ENCODE measurements at places on chromosomes 6 and 20.

DNA sequence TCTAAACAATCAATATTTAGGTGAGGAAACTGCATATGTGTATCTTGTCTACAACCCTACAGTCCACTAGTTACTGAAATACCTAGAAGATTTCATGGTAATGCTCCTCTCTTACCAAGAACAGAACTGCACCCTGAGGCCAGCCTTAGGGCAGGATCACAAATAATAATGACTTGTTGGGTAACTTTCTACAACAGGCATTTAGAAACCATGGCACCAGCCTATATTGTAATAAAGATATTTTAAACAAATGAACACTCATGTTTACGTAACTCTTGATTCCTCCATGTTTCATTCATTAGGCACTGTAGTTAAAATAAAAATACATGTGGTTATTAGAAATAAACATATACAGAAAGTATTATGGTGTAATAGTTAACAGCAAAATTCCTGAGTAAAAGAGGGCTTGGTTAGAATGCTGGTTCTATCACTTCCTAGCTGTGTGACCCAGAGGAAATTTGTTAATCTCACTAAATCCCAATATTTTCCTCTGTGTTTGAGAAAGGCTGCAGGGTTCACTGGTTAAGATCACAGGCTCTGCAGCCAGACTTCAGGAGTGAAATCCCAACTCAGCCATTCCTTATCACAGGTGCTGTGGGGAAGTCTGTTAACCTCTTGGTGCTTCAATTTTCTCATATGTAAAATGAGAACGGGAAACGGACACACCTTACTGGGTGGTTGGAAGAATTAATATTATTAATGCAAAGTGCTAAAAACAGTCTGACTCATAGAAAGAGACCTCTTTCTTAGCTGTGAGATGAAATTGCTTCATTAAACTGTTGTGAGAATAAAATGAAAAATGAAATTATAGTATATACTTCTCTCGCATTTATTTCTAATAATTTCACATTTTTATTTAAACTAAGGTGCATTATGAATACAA is 8.5 kb downstream of the HMGN3 start:
- no peak for DNase-seq

DNA sequence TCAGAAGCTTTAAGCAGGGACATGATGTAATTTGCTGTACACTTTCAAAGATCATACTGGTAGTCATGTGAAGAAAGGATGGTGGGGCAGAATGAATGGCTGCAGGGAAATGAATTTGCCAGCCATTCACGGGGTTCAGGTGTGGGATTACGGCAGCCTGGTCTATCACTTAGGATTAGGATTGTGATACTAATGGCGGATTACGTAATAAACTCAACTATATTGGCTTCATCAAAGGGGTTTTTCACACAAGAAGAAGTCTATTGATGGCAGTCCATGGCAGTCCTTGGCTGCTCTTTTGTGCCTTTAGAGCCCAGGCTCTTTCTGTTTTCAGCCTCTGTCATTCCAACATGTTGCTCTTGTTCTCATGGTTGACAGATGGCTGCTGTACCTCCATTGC is 12.6 kb upstream of the EEF1E1 start:
- no peak for DNase-seq

DNA sequence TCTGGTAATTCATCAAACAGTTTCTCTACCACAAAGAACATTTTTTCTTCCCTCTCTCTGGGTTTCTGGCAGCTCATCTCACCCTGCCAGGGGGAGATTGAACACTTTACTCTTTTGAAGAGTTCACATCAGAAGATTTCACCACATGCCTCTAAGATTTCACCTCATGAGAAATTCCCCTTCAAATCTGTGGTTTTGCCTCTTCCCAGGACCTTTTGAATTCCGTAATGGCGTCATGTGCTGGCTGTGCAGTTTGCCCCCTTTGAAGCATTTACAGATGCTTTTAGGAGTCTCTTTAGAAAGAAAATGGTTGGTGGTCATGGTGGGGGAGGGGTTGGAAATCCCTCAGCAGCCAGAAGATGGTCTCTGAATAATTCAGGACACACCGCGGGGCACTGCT is 486.1 kb downstream of the QKI start:
- DNase-seq: no peak

DNA sequence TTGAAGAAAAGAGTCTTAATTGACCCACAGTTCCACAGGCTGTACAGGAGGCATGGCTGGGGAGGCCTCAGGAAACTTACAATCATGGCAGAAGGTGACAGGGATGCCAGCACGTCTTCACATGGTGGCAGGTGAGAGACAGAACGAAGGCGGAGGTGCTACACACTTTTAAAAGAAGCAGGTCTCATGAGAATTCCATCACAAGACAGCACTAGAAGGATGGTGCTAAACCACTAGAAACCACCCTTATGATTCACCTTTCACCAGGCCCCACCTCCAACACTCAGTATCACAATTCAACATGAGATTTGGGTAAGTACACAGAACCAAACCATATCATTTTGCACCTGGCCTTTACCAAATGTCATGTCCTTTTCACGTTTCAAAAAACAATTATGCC is 20.9 kb downstream of the TAGAP start:
- no peak for DNase-seq

- no peak for DNase-seq
These were observed 20.0 kb upstream of the WFDC2 start for GRCh38 chr20:45449528-45449927.

DNA sequence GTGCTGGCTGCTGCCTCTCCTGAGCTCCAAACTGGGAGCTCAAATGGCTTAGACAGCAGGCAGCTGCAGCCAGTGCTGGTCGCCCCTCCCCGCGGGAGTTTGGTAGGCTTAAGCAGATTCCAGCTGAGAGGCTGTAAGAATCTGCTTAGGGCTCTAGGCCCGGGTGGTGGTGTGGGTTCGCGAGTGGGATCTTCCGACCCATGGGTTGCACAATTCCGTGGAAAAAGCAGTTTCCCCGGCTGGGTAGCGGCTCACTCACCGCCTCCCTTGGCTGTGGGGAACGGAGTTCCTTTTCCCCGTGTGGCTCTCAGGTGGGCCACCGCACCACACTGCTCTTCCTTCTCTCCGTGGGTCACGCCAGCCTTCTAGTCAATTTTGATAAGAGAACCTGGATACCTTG is 232.5 kb downstream of the PKHD1 start:
- no peak for DNase-seq

DNA sequence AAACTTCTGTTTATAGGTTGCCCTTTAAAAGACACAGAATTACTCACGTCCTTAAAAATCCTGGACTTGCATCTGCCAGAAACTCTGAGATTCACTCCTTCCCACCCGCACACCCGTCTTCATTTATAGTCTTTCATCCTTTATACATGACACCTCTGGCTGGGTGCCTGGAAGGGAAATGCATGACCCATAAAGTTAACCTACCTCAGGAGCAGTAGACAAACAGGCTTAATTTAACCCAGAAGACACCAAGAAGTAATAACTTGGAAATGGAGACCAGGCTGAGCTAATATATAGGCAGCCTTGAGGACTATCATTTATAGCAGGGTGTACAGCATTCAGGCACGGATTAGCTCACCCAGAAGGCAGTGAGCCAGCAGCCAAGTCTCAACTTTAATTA is 429.0 kb upstream of the NRSN1 start:
- DNase-seq: no peak

GRCh38 chr6:26126394-26127235 is 39.4 kb downstream of the HFE start:
- DNase-seq: no peak

DNA sequence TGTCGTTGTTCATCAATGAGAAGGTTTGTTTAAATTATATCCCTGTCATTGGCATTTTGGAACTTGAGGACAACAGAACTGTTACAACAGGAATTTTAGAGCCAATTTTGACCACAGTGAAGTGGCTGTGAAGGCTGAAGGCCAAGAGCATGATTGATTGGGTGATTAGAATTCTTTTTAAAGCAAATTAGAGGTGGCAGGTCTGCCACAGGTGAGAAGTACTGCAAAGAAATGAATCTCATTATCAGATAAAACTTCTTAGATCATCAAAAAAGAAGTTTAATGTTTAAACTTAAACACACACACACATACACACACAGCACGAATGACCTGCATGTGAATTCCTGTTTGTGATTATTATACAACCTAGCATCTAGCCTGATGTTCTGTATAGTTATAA is 32.4 kb downstream of the FARS2 start:
- DNase-seq: no peak

DNA sequence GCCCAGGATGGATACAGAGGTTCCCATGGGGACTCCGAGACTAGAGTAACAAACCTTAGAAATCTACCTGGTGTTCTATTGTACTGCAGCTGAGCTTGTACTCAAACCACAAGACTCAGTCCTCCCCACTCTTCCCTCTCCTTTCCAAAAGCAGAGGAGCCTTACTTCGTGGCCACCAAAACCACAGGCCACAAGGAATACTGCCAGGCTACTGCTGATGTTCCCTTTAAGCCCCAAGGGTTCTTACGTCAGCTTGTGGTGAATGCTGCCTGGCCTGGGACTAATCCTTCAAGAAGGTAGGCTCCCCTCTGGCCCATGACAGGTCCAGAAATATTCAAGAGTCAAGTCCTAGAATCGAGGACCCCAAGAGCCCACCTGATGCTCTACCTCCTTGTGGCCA is 10.5 kb upstream of the DEFB128 start:
- DNase-seq: no peak

GRCh38 chr20:25025091-25025861 is 32.7 kb downstream of the ACSS1 start:
- DNase-seq: no peak

DNA sequence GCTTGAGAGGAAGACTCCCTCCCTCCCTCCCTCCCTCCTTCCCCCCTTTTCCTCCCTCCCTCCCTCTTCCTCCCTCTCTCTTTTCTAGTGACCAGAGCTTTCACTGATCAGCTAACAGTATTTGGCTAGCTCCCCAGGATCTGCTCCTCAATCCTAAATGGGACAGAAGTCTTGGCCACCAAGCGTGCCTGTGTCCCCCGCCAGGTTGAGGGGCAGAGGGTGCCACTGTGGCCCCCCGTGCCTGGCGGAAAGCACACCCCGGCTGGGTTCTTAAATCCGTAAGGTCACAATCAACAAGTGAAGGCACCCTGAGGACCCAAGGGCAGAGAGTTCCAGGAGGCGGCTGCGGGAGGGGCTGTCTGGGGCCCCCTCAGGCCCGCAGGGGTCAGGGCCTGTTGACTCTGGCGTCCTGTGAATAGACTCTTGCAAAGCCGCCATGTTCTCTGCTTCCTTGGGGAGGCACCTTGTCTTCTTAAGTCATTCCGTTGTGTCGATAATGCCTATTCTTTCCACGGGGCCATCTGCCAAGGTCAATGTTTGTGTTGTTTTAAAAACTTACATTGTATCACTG is 38.9 kb upstream of the STX16 start:
- DNase-seq: no peak

DNA sequence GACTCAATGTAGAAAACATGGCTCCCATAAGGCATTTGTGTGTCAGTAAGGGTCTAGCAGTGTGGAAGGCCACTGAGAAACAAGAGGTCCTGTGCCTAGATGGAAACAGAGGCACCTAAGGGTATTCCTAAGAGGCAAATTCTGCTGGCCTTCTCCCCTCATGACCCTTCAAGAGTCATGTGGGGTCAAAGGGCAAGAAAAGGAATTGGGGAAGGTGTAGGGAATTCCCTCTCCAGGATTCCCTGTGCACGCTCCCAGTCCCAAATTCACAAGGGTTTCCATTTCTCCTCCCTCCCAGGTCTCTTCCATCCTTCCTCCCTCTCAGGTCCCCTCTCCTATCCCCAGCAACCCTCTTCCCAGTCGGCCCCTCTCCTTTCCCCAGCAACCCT is 568 bp downstream of the AGPAT1 start:
- DNase-seq: no peak

- DNase-seq: no peak
These were observed 7.7 kb downstream of the CDH4 start for GRCh38 chr20:61259741-61260140.

DNA sequence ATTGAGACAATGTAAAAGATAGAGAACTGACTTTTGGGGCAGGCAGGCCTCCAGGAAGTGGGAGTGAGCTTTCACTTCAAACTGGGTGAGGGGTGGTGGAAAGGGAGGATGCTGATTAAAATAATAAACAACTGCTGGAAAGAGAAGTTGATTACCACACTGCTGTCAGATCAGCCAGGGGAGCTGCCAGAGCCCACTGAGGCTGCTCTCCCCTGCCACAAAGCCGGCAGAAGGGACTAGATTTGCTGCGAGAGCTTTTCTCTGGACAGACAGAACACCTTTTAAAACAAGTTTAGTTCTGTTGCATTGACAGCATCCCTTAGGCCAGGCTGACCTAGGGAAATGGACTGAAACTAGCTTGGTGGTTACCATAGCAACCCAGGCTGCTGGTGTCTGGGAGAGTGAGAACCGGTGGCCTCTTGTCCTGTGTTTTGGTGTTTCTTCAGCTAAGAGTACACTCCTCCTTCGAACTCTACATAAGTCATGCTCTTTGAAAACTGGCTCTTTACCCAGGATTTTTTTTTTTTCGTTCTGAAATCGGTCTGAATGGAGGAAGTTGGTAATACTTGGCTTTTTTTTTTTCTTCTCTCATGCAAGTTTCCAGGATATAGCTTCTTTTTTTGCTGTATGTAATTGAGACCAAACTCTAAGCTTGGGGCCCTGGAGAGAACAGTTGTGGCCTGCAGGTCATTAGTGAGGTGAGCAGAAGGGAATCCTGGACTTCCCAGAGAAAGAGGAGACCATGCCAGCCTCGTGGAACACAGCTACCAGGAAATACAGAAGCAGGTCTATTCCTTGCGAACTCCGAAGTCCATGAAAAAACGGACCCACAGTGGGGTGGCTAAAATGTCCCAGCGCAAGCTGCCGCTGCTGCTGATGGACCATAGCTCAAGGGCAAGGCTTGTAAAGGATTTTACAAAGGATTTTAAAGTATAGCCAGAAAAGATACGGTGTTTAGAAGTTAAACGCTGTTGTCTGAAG is 374.4 kb downstream of the UTRN start:
- no peak for DNase-seq

- no peak for DNase-seq
These were observed 8.1 kb downstream of the PTPRK start for GRCh38 chr6:128512296-128512695.

GRCh38 chr6:22284666-22285065 is 12.2 kb downstream of the PRL start:
- no peak for DNase-seq

- no peak for DNase-seq
These were observed 13.5 kb upstream of the CNR1 start for GRCh38 chr6:88179692-88180091.

DNA sequence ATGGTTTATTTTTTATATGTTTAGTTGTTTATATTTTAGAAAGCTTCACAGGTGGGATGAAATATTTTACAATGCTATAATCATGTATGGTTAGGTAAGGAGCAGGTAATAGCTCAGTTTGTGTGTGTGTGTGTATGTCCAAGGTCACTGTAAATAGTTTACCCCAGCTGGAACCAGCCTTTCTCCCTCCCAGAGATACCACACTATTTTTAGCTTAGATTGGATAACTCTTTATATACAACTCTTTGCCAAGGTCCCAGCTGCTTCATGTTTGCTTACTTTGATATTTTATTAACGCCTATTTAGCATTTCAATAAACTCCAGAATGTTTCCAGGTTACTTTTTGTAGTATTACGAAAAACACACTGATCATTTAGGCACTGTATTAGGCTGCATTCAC is 1.8 kb upstream of the PEX7 start:
- DNase-seq: no peak

Measured in DMS79 treated with DMSO at 0.1 percent for 48 hours (cell line).